Activated CD4-positive, alpha-beta T cell treated with anti-CD3 and anti-CD28 coated beads, Interleukin-2, amount 10 ng/mL, durations not matched to agents 24 days and 14 days (primary cell): ENCODE measurements at places on chromosomes 6 and 20.

GRCh38 chr6:36666287-36666686, 12.2 kb upstream of the CDKN1A start:
- DNase-seq: no peak

- peak; percentile 59 for DNase-seq
These were observed 322.2 kb downstream of the SOX4 start for GRCh38 chr6:21915707-21916260.

- no peak for DNase-seq
These were observed 115.4 kb downstream of the TENT5A start for GRCh38 chr6:81636930-81637568.

DNA sequence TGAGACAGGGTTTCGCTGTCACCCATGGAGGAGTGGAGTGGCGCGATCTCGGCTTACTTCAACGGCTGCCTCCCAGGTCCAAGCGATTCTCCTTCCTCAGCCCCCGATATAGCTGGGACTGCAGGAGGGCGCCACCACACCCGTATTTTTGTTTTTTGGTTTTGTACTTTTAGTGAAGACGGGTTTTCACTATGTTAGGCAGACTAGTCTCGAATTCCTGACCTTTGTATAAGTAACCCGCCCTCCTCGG, 115.4 kb upstream of the BTN3A2 start:
- DNase-seq: peak; percentile 87

- no peak for DNase-seq
These were observed 1.9 kb upstream of the MYLK4 start for GRCh38 chr6:2752477-2753109.

DNA sequence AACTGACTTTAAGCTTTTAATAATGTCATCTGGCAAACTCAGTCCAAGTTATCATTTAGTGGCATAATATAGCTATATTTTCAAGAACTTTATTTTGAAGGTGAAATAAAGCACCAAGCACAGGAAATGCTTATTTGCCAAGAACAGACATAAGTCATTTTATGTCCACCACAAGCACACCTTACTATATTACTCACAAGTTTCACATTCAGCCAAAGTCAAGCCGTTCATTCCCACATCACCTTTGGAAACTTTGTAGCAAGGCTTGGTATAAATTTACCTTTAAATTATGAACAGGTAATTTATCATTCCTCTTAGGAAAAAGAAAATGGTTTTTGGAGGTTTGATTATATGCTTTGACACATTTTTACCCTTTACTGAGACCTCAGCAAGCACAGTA, 236.8 kb upstream of the FKBP1C start:
- DNase-seq: no peak
